ENCODE measurements at places on chromosomes 11 and 22.

GRCh38 chr11:60592601-60593000 is 77.4 kb downstream of the MS4A13 start:
- DNase-seq: no peak

GRCh38 chr11:102633385-102634026 is 8.4 kb upstream of the MMP20 start:
- no peak for DNase-seq

DNA sequence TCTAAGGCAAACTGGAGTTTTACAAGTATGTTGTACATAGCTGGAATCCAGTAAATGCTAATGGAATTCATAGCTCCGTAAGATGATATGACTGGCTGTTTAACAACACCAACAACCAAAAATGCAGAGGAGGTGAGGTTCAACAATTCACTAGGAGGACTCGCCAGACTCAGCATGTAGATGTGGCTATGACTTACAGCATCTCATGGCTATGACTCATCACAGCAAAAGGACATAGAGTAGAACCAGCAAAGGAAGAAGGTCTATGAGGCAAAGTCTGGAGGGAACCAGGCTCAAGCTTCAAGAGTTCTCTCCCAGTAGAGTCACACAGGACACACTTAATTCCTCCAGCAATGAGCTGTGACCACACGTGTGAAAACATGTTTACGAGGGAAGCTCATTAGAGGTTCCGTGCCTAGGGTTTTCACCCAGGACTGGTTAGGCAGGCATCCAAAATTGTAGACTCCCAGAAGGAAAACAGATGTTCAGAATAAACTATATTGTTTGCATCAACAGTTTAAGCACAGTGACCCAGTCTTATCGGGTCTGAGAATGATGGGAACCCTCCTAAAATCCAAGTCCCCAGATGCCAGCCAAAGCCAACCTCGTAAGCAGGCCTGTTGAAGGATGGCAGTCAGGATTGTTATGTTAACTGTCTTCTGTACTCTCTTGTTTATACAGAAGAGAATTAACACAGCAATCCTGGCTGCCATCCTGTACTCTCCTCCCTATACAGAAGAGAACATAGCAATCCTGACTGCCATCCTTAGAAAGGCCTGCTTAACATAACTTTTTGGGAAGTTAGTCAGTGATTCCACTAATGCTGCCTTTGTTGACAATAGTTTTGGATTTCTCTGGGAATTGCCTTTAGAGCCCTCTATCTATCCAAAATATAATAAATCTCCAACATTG is 116.6 kb downstream of the LARGE1 start:
- DNase-seq: no peak

- DNase-seq: peak; percentile 54
Measured at GRCh38 chr11:1825785-1826451, 8.9 kb upstream of the SYT8 start.

- peak; percentile 88 for DNase-seq
Measured at GRCh38 chr22:38327805-38328204, 10.6 kb upstream of the CSNK1E start.

GRCh38 chr11:1168256-1168655 is 10.5 kb downstream of the MUC5AC start:
- DNase-seq: peak; percentile 29

DNA sequence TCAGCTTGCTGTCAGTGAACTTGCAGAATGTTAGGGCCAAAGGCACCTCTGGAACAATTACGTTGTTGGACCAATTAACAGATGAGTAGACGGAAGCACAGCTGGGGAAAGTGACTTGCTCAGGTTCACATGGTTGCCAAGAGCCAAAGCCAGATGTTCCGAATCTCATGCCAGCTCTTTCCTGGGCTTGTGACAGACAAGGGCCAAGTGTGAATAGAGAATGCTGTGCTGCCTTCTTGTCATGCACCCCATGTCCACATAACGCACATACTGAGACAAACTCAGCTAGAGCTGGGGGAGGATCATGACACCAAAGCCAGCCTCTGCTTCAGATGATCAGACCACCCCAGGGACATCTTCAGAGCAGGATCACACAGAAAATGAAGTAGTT is 616.3 kb downstream of the INSC start:
- no peak for DNase-seq

- DNase-seq: no peak
Measured at GRCh38 chr11:129434641-129435498, 59.2 kb downstream of the BARX2 start.

- DNase-seq: no peak
Measured at GRCh38 chr11:4647766-4648165, 4.0 kb downstream of the OR51E1 start.

DNA sequence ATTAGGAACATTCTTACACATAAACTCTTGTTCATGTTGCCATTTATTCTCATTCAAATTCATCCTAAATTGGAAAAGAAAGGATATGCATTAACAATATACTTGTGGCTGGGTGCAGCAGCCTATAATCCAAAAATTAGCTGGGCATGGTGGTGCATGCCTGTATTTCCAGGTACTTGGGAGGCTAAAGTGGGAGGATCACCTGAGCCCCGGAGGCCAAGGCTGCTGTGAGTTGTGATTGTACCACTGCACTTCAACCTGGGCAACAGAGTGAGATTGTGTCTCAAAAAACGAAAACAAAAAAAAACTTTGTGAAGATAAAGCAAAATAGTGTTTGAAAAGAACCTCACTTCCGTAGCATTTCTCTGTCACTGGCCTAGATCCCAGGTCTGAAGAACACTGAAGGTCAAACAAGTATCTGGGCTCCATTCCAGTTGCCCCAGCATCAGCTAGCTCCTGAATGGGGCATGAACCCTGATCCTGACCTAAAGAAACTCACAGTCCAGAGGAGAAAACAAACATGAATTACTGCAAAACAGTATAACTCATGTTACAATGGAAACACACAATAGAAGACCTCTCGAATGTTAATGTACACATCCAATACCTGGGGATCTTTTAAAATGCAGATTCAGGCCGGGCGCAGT is 32.2 kb downstream of the TUG1 start:
- DNase-seq: no peak
